ENCODE measurements at places on chromosomes 2 and 18.

GRCh38 chr2:197158591-197159550 lies 151.7 kb downstream of the ANKRD44 start:
- DNase-seq, result no peak

DNA sequence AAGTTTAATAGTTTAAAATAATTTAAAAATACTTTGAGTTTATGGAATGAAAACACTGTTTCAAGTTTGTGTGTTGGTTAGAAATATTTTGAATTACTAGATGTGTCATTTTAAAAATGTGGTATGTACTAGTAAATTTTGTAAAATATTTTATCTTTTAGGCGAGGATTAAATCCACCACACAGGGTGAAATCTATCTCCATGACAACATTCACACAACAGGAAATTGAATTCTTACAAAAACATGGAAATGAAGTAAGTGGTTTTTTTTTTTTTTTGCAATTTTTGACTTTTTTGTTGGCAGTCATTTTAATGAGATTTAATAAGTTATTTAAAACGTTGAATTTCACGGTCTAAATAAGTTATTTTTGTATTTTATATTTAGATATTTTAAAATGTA lies 19.4 kb downstream of the AGFG1 start:
- no peak for DNase-seq

- no peak for DNase-seq
Measured at GRCh38 chr18:76145521-76146376, 349.3 kb downstream of the ZNF516 start.

- DNase-seq, result no peak
Measured at GRCh38 chr2:169620509-169620908, 36.4 kb downstream of the PPIG start.

DNA sequence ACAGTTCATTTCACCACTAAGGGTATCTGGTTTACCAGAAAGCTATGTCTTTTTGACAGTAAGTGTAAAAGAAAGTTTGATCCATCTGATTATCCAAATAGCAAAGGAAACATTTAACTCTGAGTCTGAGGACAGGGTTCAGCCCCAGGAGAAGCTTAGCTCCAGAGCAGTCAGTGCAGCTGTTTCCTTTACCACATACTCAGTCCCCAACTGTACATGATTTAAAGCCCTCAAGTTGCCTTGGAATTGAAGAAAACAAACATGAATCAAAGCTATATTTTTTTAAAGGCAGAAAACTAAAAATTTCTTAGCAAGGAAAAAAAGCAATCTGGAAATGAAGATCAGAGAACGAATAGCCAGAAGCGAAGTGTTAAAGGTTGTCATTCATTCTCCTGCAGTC lies 746.0 kb downstream of the METTL4 start:
- DNase-seq, result no peak

GRCh38 chr2:150887926-150888325 lies 373.7 kb downstream of the RBM43 start:
- DNase-seq, result no peak

GRCh38 chr18:49178321-49178720 lies 227.6 kb upstream of the SMAD7 start:
- DNase-seq, result no peak

- no peak for DNase-seq
Measured at GRCh38 chr18:51076503-51076902, 46.5 kb downstream of the SMAD4 start.

- no peak for DNase-seq
Measured at GRCh38 chr2:120381192-120381591, 35.3 kb downstream of the INHBB start.

DNA sequence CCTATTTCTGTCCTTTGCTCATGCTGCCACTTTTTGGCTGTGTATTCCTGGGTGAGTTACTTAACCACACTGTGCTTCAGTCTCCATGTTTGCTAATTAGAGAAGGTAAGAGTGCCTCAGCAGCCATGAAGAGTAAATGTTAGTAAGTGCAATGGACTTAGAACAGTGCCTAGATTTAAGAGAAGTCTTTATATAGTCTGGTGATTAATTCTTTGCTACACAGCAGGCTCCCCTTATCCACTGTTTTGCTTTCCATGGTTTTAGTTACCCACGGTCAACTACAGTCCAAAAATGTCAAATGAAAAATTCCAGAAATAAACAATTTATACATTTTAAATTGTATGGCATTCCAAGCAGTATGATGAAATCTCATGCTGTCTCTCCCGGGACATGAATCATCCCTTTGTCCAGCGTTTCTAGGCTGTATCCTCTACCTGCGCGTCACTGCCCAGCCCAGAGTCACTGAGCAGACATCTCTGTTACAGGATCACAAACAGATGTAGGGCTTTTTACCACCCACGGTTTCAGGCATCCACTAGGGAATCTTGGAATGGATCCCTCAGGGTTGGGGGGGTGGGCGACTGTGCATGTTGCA lies 91.0 kb downstream of the CTIF start:
- DNase-seq, result no peak

- no peak for DNase-seq
Measured at GRCh38 chr2:104434318-104434792, 419.6 kb upstream of the POU3F3 start.
